ENCODE measurements at places on chromosomes 4 and X.

- no peak for DNase-seq
Measured at GRCh38 chr4:89078300-89078699, 21.3 kb upstream of the FAM13A start.

DNA sequence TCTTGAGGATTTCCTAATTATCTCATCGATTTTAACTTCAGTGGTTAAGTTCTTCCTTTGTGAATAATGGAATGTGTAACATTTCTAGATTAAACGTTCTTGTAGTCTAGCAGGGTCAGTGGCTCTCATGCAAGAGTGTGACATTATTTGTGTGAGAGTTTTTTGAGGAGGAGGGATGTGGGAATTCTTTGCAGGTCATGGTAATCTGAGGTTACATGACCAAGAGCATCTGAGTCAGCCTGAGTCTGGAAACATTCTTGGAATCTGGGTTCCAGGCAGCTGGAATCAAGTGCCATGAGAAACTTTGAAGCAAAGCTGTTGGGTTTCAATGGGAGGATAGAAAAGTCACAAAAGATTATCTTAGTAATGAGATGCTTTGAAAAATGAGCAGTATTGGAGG lies 49.5 kb downstream of the GK start:
- no peak for DNase-seq

DNA sequence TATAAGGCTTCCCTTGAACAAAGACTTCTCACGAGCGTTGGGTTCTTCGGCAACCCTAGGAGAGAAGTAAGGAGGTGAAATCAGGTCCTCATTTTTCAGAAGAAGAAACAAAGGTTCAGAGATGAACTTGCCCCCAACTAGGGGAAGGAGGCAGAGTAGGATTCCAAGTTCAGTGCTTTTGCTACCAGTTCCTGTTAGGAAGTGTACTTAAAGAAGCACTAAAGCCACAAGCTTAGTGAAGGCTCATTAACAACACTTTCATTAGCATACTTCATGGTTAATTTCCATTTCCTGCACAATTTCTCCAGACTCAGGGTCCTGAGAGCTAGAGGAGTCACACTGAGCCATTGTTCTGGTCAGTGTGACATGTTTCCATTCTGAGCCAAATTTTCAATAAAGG lies 52.1 kb downstream of the VSIG4 start:
- no peak for DNase-seq

- DNase-seq = no peak
Measured at GRCh38 chr4:3239998-3240920, 8.7 kb upstream of the MSANTD1 start.

- DNase-seq = no peak
Measured at GRCh38 chr4:107780665-107781064, 44.1 kb upstream of the SGMS2 start.

DNA sequence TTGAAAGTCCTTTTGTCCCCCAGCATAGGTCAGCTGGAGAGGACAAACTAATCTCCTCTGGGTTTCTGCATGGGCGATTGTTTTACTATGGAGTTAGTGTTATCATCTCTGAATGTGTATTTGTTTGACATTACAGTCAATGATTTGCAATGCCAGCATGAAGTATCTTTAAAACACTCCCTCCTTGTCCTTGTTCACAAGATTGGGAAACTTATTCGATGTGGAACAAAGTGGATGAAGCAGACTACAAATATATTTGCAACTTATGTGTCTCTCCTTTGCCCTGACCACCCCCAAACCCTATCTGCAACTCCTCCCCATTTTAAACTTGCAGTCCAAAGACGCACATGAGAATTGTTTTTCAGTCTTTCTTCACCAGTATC lies 1.5 kb upstream of the PITX2 start:
- no peak for DNase-seq

- no peak for DNase-seq
Measured at GRCh38 chr4:183873409-183874185, 31.5 kb upstream of the STOX2 start.

DNA sequence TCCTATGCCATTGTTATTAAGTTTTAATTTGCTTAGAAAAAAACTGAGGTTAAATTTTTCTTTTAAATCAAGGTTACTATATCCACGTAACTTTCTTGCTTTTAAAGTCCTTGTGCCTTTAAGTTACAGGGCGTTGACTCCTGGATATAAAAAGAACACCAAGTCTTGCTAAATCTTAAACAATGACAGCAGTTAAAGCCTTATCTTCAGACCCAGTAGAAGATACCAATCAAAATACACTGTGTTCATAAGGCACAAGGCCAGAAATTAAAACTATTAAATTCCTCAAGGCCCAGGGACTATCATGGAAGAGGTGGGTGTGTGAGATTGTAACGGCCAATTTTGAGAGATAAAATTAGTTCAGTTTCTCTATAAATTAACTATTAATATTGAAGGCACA lies 60.4 kb downstream of the PAGE2 start:
- no peak for DNase-seq

DNA sequence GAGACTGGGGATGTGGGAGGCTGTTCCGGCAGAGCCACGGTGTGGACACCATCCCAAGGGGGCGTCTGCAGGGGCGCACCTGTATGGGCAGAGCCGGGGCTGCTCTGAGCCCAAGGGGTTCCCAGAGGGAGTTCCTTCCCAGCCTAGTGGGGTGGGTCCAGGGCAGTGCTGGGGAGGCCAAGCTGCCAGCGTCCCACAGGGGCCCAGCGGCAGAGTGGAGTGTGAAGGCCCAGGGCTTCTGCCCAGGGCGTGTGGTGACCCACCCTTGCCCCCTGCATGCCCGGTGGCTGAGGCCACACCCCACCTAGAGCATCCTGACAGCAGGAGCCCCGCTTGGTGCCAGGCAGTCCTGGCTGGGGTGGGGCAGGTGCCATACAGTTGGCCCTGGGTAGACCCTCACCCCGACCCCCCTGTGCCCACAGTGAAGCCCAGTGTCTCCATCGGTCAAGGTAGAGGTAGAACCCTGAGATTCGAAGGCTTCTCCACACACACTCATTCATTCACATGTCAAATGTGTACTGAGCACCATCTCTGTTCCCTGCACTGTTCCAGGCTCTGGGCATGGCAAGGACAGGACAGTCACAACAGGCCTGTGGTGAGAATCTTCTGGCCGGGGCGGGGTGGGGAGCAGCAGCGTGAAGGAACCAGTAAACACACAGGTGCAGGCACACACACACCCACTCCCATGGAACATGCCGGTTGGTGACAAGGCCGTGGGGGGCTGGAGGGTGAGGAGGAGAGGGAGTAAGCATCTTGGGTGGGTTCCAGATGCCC lies 29.2 kb downstream of the TACC3 start:
- no peak for DNase-seq

DNA sequence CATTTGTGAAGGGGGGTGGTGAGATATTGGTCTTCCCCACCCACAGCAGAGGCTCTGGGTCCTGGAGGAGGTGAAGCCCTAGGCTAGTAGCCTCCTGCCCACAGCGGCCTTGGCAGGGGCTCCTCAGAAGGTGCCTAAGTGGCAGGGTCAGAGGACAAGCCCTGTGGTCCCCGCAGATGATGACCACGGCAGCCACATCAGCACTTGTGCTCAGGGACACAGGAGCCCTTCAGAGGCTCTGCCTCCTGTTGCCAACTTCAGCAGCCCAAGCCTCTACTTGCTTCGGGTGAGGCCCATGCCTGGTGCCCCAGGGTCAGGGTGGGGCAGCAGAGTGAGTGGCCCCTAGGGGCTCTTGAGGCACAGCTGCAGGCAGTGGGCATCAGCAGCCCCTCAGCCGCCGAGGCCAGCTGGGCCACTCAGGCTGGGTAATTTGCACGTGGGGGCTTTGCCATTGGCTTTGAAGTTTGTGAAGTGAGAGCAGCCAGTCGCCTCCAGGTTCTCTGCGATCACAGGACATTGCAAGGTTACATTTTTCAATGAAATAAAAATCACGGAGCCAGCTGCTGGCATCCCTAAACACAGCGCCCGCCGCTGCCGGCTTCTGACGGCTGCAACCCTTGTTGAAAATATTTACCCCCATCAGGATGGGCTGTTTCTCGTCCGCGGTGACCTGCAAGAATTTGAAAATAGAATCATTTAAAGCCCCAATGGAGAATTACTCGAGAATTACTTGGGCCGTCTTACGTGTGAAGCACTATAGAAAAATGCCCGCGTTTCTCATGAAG lies 108.5 kb downstream of the HMX1 start:
- no peak for DNase-seq

DNA sequence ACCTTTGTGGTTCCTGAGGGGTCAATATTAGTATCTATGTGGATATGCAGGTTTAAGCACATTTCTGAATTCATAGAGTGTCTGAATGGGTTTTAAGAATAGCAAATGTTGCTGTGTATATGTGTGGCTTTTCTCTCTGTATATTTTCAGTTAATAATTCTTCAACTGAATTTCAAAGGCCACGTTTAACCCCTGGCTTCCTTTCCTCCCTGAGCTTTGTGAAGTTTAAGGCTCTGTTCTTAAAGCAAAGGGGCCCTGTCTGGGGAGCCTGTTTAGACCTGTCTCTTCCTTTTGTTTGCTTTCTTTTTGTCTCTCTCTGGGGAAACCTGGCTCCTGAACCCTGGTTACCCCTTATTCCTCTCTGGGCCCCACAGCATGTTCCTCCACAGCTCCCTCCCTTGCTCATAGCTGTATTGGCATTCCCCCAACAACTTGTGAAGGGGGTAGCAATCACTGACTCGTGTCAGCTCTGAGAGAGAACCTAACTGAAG lies 139.1 kb downstream of the COL4A6 start:
- DNase-seq = no peak

DNA sequence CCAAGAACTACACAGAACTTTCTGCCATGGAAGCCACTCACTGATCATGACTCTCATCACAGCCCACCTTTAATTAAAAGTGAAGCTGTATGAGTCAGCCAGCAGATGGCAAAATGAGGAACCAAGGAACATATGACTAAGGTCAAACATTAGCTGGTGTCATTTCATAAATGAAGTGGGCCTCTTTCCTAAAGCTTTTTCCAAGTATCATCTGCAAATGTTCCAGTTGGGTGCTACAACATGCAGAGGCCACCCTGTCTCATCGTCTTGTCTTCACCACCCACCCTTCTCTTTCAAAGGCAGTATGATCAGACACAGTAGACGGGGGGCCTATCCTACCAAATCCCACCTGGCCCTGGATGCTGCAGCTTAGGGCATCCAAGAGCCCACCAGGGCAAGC lies 9.2 kb upstream of the EOLA1 start:
- no peak for DNase-seq

GRCh38 chrX:40088299-40088625 lies 9.5 kb downstream of the BCOR start:
- DNase-seq = no peak

GRCh38 chr4:123945301-123945700 lies 548.7 kb downstream of the SPRY1 start:
- DNase-seq = no peak

Data from CD4-positive, alpha-beta T cell treated with Interleukin-12 subunit alpha and Interleukin-12 subunit beta, for 1 hour (primary cell).